ENCODE measurements at places on chromosomes 1 and 21. TPM values are rescaled to one million over a fixed set of nuclear protein-coding genes. Genes with fewer than 3 reads are reported as not detected.

The RAB42 gene
- 2.1 TPM for total RNA-seq

The PEX11B gene
- total RNA-seq = 22.0 TPM

The CD101 gene
- total RNA-seq = 0.10 TPM

The WLS gene
- 78.1 TPM for total RNA-seq

The PTPN22 gene
- total RNA-seq = 3.1 TPM

The KRTAP6-1 gene
- not detected for total RNA-seq

The CFHR5 gene
- total RNA-seq = not detected

The C1orf232 gene
- not detected for total RNA-seq

The RIPK4 gene
- not detected for total RNA-seq

The SLAMF9 gene
- not detected for total RNA-seq

The GBP7 gene
- total RNA-seq = not detected

The FMN2 gene
- not detected for total RNA-seq

The IFT25 gene
- total RNA-seq = 20.9 TPM

The SERTAD4 gene
- 2.4 TPM for total RNA-seq

The ASCL5 gene
- not detected for total RNA-seq

The BATF3 gene
- total RNA-seq = 0.59 TPM

The CELA2A gene
- not detected for total RNA-seq

The ADGRL2 gene
- 57.7 TPM for total RNA-seq

The INSRR gene
- total RNA-seq = not detected

The HTR1D gene
- 1.4 TPM for total RNA-seq

The HSPB7 gene
- not detected for total RNA-seq

The SAMD13 gene
- 2.9 TPM for total RNA-seq

The LIN28A gene
- total RNA-seq = not detected

The SPRTN gene
- 13.5 TPM for total RNA-seq

The ABCB10 gene
- total RNA-seq = 24.7 TPM

The SEMA4A gene
- 1.1 TPM for total RNA-seq

The TFAP2E gene
- total RNA-seq = not detected

The TAS1R1 gene
- total RNA-seq = 0.10 TPM

The SPATA21 gene
- not detected for total RNA-seq

The ATP5PO gene
- total RNA-seq = 319 TPM

The PADI3 gene
- total RNA-seq = not detected

The RGS5 gene
- total RNA-seq = 0.54 TPM

The HSD3B2 gene
- total RNA-seq = not detected

Data from mammary microvascular endothelial cell (primary cell).